Coronary artery (tissue), 2 donors: ENCODE measurements at places on chromosomes 4 and X.

- no peak for DNase-seq
Measured at GRCh38 chr4:137655302-137655701, 123.0 kb upstream of the PCDH18 start.

DNA sequence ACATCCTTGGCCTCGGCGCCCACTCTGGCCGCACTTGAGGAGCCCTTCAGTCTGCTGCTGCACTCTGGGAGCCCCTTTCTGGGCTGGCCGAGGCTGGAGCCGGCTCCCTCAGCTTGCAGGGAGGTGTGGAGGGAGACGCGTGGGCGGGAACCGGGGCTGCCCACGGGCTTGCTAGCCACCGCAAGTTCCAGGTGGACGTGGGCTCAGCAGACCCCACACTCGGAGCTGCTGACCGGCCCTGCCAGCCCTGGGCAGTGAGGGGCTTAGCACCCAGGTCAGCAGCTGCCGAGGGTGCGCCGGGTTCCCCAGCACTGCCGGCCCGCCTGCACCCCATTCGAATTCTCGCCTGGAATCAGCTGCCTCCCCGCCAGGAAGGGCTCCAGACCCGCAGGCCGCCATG, 1892.3 kb upstream of the PCDH7 start:
- no peak for DNase-seq

DNA sequence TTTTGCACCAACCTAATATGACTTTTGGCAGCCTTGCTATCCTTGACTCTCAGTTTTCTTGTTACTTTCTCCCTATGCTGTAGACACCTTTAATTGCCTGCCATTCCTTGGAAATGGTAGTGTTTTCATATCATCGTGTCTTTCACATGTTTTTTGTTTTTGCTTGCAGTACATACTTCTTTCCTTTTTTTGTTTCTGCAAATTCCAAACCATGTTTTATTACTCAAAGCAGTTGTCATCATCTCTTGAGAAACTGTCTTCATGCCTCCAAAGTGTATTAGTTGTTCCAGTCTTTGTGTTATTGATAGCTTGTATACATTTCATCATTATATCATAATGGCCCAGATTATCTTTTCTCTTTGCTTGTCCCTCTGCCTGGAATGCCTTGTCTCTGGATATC, 57.1 kb downstream of the PDLIM5 start:
- no peak for DNase-seq

- no peak for DNase-seq
Measured at GRCh38 chrX:63675716-63676115, 109.3 kb downstream of the ARHGEF9 start.

DNA sequence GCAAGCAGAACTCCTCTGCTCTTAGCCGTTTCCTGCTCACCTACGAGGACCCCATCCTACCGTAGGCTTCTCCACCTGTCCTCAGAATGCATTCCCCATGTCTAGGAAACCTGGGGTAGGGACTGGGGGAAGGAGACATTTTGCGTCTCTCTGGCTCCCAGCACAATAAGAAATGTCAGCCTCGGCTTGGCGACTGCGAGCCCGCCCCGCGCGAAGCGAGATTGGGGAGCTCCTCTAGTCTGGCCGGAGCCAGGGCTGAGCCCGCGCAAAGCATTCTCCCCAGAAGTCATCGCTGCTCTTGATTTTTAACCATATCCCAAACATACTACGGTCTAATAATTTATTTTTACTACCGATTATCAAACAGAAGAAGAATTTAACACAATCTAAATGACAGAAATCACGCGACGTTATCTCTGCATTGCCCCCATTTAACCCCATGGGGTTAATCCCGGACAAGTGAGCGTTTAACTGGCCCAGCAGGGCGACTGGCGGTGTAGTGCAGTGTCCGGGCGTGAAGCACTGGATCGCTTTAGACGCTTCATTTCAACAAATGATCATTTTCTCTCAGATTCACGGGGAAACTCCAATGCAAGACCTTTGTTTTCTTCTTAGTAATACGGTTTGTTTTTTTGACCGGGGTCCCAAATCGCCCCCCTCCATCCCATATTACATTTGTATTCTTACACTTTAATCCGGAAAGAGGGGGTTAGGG, 8.0 kb upstream of the PITX2 start:
- DNase-seq: no peak

- DNase-seq: no peak
Measured at GRCh38 chrX:118714521-118714920, 12.9 kb upstream of the IL13RA1 start.

- no peak for DNase-seq
Measured at GRCh38 chr4:108141213-108141950, 27.4 kb downstream of the LEF1 start.

DNA sequence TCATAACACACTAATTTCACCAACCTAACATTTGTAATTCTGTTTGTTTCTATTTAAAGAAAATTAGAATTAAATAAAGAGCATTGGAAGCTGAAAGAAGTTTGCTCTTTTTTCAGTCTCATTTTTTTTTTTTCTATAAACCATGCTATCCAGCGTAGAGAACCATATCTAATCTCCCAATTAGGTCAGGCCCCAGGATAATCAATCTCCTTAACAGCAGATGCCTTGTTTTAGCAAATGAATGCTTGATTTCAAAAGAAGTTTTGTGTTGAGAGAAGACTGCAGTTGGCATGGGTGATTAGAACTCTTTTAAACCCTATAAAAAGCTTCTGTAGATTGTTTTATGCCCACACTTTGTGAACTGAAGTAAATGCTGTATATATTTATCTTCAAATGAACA, 15.6 kb upstream of the MAD2L1 start:
- DNase-seq: no peak
